ENCODE measurements at places on chromosomes 5 and 9.

GRCh38 chr9:137030538-137031527, 1.1 kb downstream of the FUT7 start:
- peak; percentile 69 for DNase-seq

DNA sequence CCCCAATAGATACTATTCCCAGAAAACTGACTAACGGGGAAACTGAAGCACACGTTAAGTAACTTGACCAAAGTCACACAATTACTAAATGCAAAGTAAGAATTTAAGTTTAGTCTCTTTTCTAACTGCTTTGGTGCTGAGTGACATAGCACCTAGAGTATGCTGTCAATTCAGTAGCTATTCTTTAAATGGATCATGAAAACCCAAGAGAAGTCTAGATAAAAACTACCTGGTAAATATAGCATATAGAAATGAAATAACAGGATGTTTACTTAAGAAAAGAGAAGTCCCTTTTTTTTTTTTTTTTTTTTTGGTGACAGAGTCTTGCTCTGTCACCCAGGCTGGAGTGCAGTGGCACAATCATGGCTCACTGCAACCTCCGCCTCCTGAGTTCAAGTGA, 129.2 kb downstream of the PDE4D start:
- DNase-seq: no peak

- DNase-seq: no peak
Measured at GRCh38 chr5:68445257-68446069, 229.9 kb downstream of the PIK3R1 start.

- no peak for DNase-seq
Measured at GRCh38 chr9:75391497-75391896, 303.2 kb downstream of the OSTF1 start.

DNA sequence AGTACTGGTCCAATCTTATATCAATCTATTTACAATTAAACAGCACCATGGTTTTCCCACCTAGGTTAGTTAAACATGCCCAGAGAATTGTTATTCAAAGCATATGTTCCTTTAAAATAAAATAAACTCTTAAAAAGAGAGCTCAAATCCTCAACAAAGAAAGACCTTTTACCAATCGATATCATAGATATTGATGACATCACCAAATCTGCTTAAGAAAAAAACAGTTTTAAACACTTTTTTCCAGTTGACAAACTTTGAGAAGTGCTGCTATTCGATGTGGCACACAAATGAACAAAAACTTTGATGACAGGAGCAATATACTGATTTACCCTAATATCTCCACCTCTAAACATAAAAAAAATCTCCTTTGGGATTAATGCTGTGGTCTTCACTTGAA, 15.7 kb downstream of the EFCAB9 start:
- DNase-seq: no peak

DNA sequence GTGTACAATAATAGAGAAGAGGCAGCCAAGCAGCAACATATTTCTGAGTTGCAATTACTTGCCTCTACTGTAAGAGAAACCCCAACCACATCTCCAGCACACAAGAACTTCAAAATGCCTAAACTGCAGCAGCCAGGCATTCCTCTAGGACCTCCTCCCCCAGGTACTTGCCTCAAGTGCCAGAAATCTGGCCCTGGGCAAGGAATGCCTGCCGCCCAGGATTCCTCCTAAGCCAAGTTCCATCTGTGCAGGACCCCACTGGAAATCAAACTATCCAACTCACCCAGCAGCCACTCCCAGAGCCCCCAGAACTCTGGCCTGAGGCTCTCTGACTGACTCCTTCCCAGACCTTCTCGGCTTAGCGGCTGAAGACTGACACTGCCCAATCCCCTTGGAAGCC, 336.8 kb upstream of the RGMB start:
- DNase-seq: no peak

GRCh38 chr5:11724940-11725339, 179.3 kb downstream of the CTNND2 start:
- no peak for DNase-seq

GRCh38 chr9:129237164-129237611, 59.1 kb upstream of the IER5L start:
- DNase-seq: peak; percentile 51
